ENCODE measurements at places on chromosomes 4 and X. TPM values are rescaled to one million over a fixed set of nuclear protein-coding genes. Genes with fewer than 3 reads are reported as not detected.

CXXC4 gene
- total RNA-seq = 0.56 TPM

FOXO4 gene
- not detected for total RNA-seq

TMPRSS11F gene
- not detected for total RNA-seq

RBM47 gene
- 0.13 TPM for total RNA-seq

IL21 gene
- not detected for total RNA-seq

CABS1 gene
- not detected for total RNA-seq

POLN gene
- 0.61 TPM for total RNA-seq

GPAT3 gene
- 7.0 TPM for total RNA-seq

TRAM1L1 gene
- 5.3 TPM for total RNA-seq

DMD gene
- 8.9 TPM for total RNA-seq

VEGFD gene
- not detected for total RNA-seq

TAPT1 gene
- 8.9 TPM for total RNA-seq

PSMD10 gene
- total RNA-seq = 143 TPM

CSAG3 gene
- total RNA-seq = not detected

KLF8 gene
- total RNA-seq = 0.50 TPM

CD38 gene
- 0.05 TPM for total RNA-seq

MAGEE1 gene
- 1.1 TPM for total RNA-seq

CDX4 gene
- total RNA-seq = not detected

LIAS gene
- total RNA-seq = 8.2 TPM

TMSB15A gene
- 44.2 TPM for total RNA-seq

CT83 gene
- total RNA-seq = not detected

CNKSR2 gene
- not detected for total RNA-seq

MUC7 gene
- total RNA-seq = not detected

MAGT1 gene
- total RNA-seq = 85.9 TPM
